Hair follicle dermal papilla cell (primary cell): ENCODE measurements at places on chromosomes 2 and 18. TPM values are rescaled to one million over a fixed set of nuclear protein-coding genes. Genes with fewer than 3 reads are reported as not detected.

The RNF125 gene
- 0.16 and 0.24 TPM in 2 replicates for total RNA-seq

The INPP5D gene
- total RNA-seq, result 0.36 and 0.49 TPM in 2 replicates

The GALR1 gene
- under 0.01 TPM in 1 of 2 replicates, not detected in the other for total RNA-seq

The REG3A gene
- not detected in 2 replicates for total RNA-seq

The CCDC121 gene
- 0.81 and 0.85 TPM in 2 replicates for total RNA-seq

The DYTN gene
- total RNA-seq, result not detected in 2 replicates

The MOCOS gene
- total RNA-seq, result 8.9 and 14.5 TPM in 2 replicates

The OBSL1 gene
- 81.8 and 99.5 TPM in 2 replicates for total RNA-seq

The PKDCC gene
- total RNA-seq, result 4.0 and 6.7 TPM in 2 replicates

The HOXD4 gene
- total RNA-seq, result 8.0 and 10.5 TPM in 2 replicates

The CIB4 gene
- total RNA-seq, result not detected in 2 replicates

The GLI2 gene
- 5.1 and 19.0 TPM in 2 replicates for total RNA-seq

The FRZB gene
- total RNA-seq, result 0.32 and 0.73 TPM in 2 replicates

The SERPINB10 gene
- 0.16 TPM in 1 of 2 replicates, not detected in the other for total RNA-seq

The SERPINB12 gene
- 0.32 TPM in 1 of 2 replicates, not detected in the other for total RNA-seq

The SIX3 gene
- not detected in 2 replicates for total RNA-seq

The GPBAR1 gene
- total RNA-seq, result 0.24 and 0.32 TPM in 2 replicates
